ENCODE measurements at places on chromosomes 1 and 21.

- DNase-seq = no peak
Measured at GRCh38 chr1:1545946-1546737, 5.7 kb upstream of the TMEM240 start.

DNA sequence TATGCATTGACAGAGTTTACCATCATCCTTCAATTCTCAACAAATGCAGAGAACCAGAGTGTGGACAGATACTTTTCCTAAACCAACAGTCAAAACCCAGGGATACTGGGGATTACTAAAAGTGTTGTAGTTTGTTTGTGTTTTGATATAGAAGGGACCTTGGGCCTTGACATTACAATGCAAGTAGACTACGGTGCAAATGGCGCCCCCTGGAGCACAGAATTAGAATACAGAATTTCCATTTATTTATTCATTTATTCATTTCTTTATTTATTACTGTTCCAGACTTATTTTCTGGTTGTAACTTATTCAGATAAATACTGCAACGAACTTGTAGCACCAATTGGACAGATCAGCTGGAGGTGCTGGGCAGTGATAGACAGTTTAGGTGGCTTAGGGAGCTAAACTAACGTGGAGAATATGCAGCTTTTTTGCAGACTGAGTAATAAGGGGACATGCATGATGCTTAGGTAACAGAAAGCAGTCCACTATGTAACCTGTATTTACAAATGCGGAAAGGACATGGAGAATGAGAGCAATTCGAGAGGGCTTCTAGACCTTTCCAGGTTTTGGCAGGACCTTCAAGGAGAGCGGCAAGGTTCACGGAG lies 42.6 kb downstream of the KIRREL1 start:
- DNase-seq = no peak

- DNase-seq = no peak
Measured at GRCh38 chr1:36320767-36321118, 2.7 kb downstream of the EVA1B start.

GRCh38 chr1:119655154-119655553 lies 7.1 kb upstream of the ZNF697 start:
- DNase-seq = no peak

- DNase-seq = no peak
Measured at GRCh38 chr1:26541431-26541815, 11.9 kb downstream of the RPS6KA1 start.

- DNase-seq = peak; percentile 27
Measured at GRCh38 chr1:156295391-156295947, at the start of gene GLMP. GLMP (minus strand) TSS chr1:156295679; CDS start chr1:156295645, 34 bp downstream.

- no peak for DNase-seq
Measured at GRCh38 chr1:64337475-64337874, 132.5 kb upstream of the CACHD1 start.
